Erythroblast (primary cell): ENCODE measurements at places on chromosomes 1 and 21.
A peak's percentile ranks its signal among the peaks of the same experiment; 100 is the strongest.

GRCh38 chr1:78830321-78830720 is 176.2 kb downstream of the ADGRL4 start:
- no peak for DNase-seq

DNA sequence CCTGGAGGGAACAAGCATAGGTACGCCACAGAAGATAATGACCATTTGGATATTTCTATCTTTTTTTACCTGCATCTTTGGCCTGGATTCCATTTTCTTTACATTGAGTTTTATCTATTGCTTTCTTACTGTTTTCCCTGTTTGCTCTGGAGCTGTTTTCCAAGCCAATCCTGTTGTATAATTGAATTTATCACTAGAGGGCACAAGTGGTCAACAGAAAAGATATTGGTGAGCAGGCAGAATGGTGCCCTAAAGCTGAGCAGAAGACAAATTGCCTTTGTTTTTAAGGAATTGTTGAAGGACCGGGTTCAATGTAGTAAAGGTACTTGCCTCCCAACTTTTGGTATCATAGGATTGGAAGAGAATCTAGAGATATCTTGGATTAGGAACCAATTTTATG is 152.8 kb downstream of the PPP1R12B start:
- no peak for DNase-seq

- DNase-seq, result no peak
Measured at GRCh38 chr21:36092681-36093080, 22.9 kb downstream of the CBR1 start.

GRCh38 chr21:23690316-23690715 is 1917.0 kb downstream of the MRPL39 start:
- DNase-seq, result no peak

DNA sequence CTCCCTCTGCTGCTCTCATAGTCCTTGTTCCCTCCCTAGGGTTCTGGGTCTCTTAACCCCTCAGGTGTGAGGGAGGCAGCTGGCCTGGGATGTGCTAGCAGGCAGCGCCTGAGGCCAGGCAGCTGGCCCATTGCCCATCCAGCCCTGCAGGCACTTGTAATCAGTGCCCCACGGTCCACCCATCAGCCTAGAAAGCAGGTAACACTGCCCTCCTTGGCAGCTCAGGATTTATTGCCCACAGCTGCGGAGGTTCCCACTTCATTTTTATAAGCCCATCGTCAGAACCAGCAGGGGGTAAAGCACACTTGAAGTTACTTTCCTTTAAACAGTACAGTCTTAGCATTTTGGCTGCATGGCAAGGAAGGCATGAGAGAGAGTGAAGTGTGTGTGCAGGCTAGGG is 70.6 kb downstream of the TMEM53 start:
- DNase-seq, result no peak

DNA sequence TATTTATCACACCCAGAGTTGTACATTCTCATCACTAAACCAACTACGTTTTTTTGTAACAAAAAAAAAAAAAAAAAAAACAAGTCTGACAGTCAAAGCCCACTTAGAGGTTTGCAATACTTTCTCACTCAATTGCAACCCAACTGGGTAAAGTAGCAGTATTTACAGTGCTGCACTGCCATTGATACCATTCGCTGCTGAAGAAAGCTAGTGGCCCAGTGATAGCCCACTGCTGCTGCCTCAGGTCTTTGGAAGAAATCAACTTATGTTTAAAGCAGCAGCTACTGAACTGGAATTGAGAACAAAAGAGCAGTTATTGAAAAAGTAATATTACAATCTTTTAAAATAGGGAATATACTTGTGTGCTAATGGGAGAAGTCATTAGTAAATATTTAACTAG is 2.7 kb downstream of the HNRNPU start:
- peak; percentile 70 for DNase-seq

DNA sequence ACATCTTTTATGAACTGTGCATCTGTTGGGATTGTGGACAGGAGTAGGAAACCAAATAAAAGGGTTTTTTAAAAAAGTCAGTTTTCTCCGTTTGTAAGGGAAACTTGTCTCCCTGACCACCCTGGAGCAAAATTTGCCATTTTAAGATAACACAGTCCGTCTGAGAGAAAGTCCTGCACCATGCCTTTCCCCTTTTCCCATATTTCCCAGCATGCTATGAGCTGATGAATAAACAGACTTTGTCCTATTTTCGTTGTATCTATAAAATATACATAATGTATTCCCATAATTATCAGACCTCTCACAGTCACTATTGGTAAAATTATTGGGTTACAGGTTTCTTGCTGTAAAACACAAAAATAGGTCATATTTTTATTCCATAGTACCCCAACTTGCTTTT is 1.7 kb upstream of the AKT3 start:
- DNase-seq, result no peak

DNA sequence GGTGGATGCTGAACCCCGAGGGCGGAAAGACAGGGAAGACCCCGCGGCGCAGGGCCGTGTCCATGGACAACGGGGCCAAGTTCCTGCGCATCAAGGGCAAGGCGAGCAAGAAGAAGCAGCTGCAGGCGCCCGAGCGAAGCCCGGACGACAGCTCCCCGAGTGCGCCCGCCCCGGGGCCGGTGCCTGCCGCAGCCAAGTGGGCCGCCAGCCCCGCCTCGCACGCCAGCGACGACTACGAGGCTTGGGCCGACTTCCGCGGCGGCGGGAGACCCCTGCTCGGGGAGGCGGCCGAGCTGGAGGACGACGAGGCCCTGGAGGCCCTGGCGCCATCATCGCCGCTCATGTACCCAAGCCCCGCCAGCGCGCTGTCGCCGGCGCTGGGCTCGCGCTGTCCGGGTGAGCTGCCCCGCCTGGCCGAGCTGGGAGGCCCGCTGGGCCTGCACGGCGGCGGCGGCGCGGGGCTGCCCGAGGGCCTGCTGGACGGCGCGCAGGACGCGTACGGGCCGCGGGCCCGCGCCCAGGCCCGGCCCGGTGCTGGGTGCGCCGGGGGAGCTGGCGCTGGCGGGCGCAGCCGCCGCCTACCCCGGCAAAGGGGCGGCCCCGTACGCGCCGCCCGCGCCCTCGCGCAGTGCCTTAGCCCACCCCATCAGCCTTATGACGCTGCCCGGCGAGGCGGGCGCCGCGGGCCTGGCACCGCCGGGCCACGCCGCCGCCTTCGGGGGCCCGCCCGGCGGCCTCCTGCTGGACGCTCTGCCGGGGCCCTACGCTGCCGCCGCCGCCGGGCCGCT is 20.7 kb downstream of the FOXO6 start:
- DNase-seq, result peak; percentile 12

DNA sequence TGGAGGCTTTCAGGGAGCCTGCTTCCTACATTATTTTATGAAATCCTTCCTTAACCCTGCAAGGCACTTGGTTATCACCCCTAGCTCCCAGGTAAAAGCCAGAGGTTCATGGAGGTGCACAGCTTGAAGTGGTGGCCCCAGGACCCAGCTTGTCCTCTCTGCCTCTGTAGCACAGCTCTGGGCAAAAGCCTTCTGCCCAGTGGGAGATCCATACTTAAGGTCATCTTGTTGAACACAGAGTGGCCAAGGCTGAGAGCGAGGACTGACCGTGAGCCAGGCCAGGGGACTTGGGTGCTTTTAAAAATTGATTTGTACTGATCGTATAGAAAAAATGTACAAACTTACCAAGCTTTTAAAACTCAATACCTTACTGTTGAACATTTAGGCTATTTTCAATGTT is 33.4 kb downstream of the KCNA2 start:
- DNase-seq, result no peak

- DNase-seq, result no peak
Measured at GRCh38 chr1:15436881-15437442, 1.3 kb upstream of the CTRC start.

GRCh38 chr1:11851180-11851579 is 3.6 kb upstream of the NPPA start:
- no peak for DNase-seq

GRCh38 chr1:32989160-32990050 is 24.8 kb upstream of the RNF19B start:
- DNase-seq, result peak; percentile 20

DNA sequence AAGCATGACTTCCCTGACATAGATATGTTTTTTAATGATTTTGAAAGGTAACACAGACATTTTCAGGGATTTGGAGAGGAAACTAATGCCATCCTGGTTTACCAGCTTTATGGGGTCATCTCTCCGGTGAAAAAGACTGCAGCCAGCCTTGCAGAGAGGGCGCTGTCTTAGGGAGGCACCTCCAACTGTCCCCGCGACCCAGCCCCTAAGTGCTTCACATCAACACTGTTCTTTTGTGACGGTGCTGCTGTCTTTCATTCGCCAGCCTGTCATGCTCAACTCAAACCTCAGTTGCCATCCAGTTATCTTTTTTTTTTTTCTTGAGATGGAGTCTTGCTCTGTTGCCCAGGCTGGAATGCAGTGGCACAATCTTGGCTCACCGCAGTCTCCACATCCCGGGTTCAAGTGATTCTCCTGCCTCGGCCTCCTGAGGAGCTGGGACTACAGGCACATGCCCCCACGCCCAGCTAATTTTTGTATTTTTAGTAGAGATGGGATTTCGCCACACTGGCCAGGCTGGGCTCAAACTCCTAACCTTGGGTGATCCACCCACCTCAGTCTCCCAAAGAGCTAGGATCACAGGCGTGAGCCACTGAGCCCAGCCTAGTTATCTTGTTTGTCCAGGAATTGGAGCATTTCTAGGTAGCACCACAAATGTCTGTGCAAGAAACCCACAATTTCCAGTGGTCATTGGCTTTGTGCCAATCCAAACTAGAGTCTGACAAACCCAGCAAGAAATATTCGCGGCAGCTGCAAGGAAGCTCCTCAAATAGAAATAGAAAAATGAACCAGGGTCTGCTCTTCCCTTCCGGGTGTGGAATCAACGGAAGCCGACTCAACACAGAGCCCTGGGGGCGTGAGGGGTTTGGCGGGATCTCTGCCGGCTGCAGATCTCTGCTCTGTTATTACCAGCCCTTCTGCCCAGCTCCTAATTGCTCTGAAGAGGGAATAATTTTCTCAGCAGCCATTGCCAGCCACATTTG is 24.2 kb downstream of the PDE9A start:
- no peak for DNase-seq

GRCh38 chr1:182723200-182723599 is 38.8 kb upstream of the RGS8 start:
- DNase-seq, result no peak

- no peak for DNase-seq
Measured at GRCh38 chr1:241413386-241413785, 56.4 kb upstream of the RGS7 start.

DNA sequence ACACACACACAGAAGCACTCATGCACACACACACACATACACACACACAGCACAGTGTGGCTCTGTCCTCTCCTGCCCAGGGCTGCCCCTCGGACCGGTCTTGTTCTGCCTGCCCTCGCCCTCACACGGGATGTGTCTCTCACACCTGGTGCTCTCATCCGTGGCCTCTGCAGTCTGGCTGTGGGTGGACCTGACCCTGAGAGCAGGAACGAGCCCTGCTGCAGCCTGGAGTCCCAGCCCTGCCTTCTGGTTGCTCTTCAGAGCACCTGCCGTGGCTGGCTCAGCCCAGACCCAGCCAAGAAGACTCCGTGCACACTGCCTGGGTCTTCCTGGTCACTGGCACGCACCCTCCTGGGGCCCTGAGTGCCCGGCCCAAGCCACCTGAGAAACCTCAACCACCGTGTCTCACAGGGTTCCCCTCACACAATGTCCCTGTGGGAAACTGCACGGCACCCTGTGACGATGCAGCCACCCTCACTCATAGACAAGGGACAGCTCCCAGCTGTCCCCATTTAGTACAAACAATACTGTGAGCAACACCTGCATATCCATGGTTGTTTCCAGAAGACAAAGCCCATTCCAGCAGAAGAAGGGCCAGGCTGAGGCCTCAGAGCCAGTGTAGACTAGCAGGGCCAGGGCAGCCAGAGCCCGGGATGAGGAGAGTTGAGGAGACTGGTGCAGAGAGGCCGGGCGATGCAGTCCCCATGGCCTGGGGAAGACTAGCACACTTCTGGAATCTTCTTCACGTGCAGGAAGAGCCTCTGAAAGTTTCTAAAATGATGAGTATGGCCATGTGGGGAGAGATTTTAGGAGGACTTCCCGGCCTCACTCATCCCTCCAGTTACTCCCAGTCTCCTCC is 234.0 kb downstream of the NPHP4 start:
- DNase-seq, result no peak

GRCh38 chr1:169367096-169367685 is 406 bp downstream of the NME7 start:
- DNase-seq, result no peak

GRCh38 chr1:18870957-18871356 is 11.5 kb upstream of the TAS1R2 start:
- no peak for DNase-seq

DNA sequence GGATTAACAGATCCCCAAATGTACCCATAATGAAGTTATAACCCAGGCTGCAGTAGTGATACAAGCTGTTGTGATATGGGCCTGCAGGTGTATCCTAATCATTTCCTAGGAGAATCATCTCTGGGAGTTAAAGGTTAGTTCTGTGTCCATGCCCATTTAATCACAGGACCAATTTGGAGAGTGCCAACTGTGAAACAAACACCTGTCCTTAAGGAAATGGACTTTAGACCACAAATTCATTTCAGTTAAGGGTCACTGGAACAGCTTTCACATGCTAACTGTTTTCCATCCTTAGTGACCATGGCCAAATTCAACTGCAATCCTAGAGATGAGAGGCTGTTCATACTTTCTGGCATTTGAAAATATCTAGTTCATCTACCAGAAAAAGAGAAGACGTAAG is 160.9 kb downstream of the GPATCH2 start:
- no peak for DNase-seq

GRCh38 chr1:175137369-175137768 is 55.2 kb downstream of the KIAA0040 start:
- no peak for DNase-seq

- no peak for DNase-seq
Measured at GRCh38 chr1:197638316-197638715, 137.0 kb downstream of the DENND1B start.

DNA sequence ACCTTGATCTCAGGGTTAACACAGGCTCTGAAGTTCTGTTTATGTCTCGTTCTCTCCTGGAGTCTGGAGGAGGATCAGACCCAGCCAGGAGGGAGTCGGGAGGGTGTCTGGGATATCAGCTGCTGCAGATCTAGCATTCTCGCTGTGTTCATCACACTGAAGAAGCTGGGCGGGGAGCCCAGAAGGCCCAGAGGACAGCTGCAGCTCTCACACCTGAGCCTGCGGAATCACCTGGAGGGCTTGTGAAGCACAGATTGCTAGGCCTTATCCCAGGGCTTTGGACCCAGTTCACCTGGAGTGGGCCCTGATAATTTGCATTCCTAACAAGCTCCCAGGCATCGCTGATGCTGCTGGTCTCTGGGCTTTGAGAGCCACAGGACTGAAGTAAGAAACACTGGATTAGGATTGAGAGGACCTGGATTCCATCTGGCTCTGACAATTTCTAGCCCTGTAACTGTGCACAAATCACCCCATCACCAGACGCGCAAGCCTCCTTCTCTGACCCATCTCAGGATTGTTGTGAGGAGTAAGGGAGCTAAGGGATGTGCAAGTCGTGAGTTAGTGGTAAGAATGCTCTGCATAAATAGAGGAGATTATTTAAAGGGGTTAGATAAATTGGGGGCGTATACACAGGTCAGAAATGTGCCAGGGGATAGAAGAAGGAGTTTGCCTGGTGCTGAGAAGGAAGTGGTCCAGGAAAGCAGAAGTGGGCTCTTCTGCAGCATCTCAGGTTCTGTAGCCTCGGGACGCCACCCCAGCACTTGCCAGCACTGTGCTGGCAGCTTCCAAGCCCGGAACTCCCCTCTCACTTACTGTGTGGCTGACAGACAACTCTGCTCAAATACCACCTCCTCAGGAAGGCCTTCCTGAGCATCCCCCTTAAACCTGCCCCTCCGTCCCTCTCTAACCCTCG is 19.1 kb downstream of the ABCA4 start:
- no peak for DNase-seq

GRCh38 chr1:150628766-150629114 is 672 bp downstream of the ENSA start:
- no peak for DNase-seq

GRCh38 chr1:203126866-203127665 is 460 bp upstream of the ADORA1 start:
- DNase-seq, result no peak
